Left ventricle myocardium inferior (tissue), 1 donor: ENCODE measurements at places on chromosomes 13 and 19. TPM values are rescaled to one million over a fixed set of nuclear protein-coding genes. Genes with fewer than 3 reads are reported as not detected.

The FFAR3 gene
- not detected for total RNA-seq

The ZNF583 gene
- total RNA-seq = 7.0 TPM

GRCh38 chr13:97883396-97883795 lies 70.1 kb upstream of the IPO5 start:
- no peak for DNase-seq
- peaks cover 6% of the 10 kb centered on the region for H3K4me1 ChIP-seq
- no peaks in the 10 kb centered on the region for H3K36me3 ChIP-seq
- no peak overlapping the region for H3K27ac ChIP-seq
- no peaks in the 10 kb centered on the region for H3K27me3 ChIP-seq

GRCh38 chr13:73451221-73452029 lies 392.6 kb downstream of the KLF5 start:
- H3K27me3 ChIP-seq = no peaks in the 10 kb centered on the region
- H3K4me3 ChIP-seq = no peak overlapping the region
- DNase-seq = no peak
- H3K27ac ChIP-seq = no peak overlapping the region

DNA sequence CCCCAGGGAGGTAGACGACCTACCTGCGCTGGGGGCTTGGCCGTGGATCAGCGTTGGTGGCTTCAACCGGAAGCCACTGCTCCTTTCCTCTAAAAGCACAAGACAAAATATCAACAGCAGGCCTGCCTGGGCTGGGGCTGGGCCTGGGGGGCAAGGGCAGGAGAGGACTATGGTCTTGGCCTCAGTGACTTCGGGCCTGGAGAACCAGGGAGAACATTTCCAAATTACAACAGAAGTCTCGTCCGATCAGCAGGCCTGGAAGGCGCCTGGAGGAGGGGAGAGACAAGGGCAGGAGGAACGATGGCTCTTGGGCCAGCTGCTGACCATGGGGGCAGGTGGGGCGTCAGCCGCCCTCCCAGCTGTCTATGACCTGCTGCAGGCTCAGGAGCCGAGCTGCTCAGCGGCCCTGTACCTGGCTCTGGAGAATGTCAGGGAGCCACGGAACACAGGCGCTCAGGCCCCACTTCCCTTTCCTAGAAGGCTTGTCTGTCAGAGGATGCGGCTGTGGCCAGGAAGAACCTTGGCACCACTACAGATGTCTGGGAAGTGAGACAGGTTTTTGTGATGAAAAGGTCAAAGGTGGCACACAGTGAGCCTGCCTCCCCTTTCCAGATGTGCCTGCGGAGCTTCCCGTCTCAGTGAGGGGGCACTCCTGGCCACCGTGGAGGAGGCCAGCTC lies 19.5 kb downstream of the CAPS start:
- H3K27me3 ChIP-seq = no peaks in the 10 kb centered on the region
- no peak overlapping the region for H3K27ac ChIP-seq
- no peak overlapping the region for H3K4me3 ChIP-seq
- no peak for DNase-seq
